Activated T-cell treated with anti-CD3 and anti-CD28 coated beads for 4 hours (primary cell): ENCODE measurements at places on chromosomes 4 and X.

DNA sequence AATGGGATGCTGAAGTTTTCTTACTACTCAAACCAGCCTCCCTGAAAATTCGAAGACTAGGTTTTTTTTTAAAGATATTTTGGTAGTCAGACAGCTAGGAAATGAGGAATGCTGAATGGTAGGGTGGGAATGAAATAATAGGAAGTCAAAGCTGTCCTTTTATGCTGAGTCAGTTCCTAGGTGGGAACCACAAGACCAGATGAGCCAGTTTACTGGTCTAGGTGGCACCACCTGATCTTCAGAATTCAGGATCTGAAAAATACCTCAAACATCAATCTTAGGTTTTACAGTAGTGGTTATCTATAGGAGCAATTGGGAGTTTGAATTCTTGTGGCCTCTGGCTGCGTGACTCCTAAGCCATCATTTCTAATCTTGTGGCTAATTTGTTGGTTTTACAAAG is 183.1 kb upstream of the GALNT7 start:
- DNase-seq: no peak

DNA sequence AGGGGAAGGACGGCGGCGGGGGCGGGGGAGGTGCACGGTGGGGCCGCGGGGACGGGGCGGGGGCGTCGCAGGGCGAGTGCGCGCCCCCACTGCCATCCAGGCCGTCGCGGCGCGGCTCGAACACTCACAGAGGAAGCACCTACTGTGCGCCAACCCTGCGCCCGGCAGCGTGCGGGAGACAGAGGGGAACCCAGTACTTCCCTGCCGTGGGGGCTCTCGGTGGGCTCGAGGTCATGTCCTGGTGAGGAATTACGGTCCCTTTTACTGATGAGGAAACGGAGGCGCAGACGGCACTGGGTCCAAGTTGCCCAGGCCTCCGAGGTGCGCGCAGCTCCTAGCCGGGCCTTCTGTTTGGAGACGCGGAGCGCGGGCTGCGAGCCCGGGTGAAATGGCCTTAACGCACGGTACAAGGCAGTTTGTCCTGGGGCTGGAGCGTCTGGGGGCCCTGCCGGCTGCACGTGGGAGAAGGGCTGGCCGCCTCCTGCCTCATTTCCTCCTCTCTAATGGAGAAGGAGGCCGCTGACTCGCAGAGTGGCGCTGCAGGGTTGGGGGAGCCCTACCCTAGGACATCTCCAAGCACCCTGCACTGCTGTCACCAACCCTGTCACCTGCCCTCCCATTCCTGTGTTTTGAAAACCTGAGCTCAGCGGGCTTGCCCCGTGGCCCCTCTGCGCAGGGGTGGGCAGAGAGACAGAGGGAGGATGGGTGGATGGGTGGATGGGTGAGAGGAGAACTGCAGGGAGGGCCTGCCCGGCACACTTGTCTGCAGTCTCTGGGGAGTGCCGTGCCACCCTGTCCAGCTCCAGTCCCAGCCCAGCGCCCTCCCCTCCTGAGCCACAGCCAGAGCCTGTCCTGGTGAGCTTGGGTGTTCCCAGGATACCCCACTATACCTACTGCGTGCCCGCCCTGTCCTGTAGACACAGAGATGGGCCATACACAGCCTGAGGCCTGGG is 106.0 kb downstream of the ADRA2C start:
- DNase-seq: no peak

DNA sequence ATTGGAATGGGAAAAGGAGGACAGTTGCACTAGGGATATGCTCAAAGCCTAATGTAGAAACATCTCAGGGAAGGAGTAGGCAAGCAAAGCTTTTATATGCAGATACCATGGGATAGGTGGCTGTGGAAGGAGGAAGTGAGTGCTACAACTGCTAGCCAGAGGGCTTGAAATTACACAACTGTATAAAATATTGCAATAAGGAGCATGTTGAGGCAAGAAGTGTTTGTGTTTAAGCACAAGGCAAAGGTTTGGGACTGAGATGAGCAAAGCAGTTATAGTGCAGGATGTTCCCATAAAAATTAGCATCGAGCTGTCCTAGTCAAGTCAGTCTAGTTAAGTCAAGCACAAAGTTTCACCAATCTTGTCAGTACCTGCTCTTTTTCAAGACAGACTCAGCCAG is 35.6 kb upstream of the DCAF8L1 start:
- no peak for DNase-seq

DNA sequence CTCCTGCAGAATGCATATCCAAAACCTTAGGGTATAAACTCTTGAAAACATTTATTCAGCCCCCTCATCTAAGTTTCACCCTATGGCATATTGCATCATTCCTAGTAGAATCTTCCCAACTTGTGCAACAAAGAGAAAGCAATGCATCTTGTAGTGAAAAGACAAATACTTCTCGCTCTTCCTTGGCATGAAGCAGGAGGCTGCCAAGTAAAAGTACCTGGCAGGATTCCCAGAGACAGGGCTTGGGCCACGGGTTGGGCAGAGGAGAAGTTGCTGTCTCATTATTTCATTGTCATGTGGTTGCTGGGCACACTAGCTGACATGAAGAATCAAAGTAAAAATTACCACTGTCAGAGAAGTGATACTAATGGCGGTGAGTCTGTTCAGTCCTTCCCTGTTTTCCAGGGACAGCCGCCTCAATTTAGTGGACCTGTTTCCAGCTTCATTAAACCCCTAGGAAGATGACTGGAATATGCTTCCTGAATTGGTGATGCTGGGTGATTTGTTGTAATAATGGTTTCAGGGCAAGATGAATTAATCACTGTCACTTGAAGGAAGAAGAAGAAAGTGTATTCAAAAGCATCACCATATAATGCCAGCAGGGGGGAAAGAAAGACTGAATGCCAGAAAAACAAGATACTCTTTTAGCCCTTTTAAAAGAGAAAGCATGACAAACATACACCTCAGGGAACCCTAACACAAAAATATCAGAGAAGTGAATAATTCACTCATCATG is 380.5 kb upstream of the IGFBP7 start:
- DNase-seq: no peak

DNA sequence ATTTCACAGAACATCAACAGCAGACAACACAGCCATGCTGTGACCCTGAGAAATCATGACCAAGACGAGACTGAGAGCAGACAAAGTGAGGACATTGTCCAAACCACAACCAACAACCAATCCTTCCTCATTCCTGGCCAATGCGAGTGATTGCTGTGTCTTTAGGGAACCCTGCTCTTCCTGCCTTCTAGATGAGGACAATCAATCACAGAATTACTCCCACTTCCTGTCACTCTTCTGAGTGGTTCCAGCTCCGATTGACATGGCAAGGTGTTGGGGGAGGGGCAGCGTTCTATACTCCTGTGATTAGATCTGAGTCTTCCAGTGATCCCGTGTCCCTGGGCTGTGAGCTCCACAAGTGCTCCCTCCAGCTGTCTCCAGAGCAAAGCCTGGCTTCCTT is 227.8 kb downstream of the STIM2 start:
- DNase-seq: no peak

DNA sequence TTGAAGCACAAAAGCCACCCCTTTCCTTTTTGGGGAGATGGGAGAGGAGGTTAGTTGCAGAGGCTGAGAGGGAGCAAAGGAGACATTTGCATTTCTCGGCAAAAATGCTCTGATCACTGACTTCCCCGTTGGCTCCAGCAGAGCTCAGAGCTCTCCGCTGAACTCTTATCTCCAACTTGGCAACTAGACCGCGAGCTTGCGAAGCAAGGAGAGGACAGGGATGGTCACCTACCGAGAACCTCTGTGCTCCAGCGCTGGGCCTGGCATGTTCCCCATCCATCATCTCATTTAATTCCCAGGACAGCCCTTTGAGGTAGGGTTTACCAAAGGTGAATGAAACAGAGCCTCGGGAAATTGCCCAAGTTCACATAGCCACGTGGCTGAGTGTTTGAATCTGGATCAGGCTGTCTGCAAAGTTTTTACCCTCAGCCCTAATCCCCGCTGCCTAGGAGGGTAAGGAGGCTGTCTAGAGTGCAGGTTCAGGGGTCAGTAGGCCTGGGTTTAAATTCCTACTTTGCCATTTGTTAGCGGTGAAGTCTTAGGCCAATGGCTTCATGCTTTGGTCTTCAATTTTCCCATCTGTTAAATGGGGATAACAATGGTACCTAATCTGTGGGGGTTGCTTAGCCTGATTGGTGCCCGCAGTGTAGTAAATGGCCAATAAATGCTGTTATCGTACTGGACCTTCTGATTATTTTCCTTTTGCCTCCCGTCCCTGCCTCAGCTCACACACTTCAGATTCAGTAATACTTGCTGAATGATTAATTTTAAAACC is 3.8 kb upstream of the CITED1 start:
- no peak for DNase-seq
